ENCODE measurements at places on chromosomes 5 and 9.

DNA sequence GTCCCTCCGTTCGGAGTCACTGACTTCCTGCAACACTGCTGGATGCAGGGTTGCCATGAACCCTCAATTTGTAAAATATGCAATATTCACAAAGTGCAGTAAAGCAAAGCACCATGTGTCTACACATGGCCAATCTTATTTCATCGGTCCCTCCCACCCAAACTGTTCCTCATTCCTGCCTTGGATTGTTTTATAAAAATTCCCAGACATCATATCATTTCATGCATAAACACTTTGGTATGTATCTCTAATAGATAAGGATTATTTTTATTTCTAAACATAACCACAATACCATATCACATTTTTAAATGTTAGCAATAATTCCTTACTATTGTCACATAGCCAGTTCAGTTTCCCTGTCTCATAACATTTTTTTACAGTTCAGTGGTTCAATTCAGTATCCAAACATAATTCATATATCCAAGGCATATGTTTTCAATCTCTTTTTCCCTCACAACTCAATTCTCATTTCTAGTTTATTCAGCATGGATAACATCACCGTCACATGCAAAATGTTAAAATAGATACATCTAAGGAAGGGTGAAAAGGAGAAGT lies 82.0 kb upstream of the PCAT7 start:
- no peak for DNase-seq

- no peak for DNase-seq
These were observed 74.1 kb upstream of the GHR start for GRCh38 chr5:42349163-42349562.

DNA sequence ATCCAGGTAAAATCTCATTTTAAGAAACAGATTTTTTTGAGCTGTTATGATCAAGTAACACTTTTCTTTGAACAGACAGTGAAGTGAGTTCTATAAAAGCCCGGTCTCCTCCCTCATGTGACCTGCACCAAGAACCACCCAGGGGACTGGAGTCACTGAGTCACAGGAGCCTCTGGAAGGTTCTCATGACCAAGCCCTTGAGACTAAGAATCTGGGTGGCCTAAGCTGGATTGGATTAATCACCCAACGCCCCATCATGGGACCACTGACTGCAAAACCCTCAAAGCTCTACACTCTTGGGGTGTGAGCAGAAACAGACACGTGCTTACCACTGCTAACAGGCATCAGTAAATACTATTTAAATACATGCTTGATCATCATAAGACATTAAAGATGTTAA lies 48.4 kb downstream of the SECISBP2 start:
- DNase-seq = no peak

GRCh38 chr9:32741706-32742105 lies 41.6 kb upstream of the TMEM215 start:
- no peak for DNase-seq

- DNase-seq = no peak
These were observed 96.9 kb upstream of the FSTL4 start for GRCh38 chr5:133709209-133709725.

DNA sequence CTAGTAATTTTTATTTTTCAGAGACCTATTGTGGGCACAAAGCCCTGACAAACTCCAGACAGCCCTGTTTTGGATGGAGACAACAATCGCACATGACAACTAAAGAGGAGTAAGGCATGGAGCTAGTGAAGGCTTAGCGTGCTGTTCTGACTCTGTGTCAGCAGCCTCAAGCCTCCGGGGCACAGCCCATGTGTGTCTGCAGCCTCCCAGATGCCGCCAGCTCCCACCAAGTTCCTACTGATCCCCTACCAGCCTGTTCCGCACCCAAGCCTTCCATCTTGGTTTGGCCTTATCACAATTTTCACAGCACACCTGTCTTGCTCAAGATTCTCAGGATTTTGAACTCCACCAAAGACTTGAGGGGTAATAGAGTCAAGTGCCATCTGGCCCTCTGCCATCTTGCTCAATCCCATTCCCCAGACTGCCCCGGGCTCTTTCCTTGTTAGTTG lies 70.3 kb upstream of the SH3PXD2B start:
- DNase-seq = no peak

DNA sequence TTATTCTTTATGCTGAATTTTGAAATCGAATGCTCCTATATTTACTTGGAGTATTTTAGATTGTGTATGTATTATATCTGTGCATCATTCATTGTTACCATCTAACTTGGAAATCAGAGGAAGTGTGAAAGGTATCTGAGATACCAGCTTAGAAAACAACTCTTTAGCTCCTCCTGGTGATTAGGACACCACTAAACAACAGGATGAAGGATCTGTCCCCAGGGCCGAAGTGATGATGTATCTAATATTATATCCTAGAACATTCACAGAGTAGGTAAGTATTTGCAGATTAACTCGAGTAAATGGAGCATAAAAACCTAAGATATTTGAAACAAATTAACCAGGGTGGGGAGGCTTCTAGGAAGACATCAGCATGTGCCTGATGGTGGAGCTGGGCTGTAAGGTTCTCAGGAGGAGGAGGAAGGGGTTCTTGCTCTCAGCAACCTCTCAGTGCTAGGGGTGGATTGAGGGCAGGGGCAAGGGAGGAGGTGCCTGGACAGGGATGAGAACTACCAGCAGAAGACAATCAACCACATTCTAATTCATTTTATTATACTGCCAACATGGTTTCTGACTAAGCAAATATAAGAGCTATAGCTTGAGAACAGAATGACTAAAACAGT lies 2.6 kb upstream of the NFIL3 start:
- DNase-seq = no peak

DNA sequence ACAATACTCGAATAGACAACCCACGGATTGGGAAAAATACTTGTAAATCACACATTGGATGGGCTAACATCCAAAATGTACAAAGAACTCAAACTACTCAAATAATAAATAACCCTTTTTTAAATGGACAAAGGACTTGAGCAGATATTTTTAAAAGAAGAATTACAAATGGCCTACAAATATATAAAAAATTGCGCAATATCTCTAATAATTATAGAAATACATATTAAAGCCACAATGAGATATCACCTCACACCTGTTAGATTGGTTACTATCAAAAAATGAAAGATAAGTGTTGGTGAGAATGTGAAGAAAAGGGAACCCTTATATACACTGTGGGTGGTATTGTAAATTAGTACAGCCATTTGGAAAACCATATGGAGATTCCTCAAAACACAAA lies 40.8 kb upstream of the ADAMTS19 start:
- no peak for DNase-seq

- no peak for DNase-seq
These were observed 95.4 kb downstream of the CDH12 start for GRCh38 chr5:22757776-22758175.

GRCh38 chr9:88732128-88732527 lies 197.2 kb downstream of the NXNL2 start:
- no peak for DNase-seq

- DNase-seq = no peak
These were observed 7.2 kb downstream of the FAM219A start for GRCh38 chr9:34451135-34451534.

DNA sequence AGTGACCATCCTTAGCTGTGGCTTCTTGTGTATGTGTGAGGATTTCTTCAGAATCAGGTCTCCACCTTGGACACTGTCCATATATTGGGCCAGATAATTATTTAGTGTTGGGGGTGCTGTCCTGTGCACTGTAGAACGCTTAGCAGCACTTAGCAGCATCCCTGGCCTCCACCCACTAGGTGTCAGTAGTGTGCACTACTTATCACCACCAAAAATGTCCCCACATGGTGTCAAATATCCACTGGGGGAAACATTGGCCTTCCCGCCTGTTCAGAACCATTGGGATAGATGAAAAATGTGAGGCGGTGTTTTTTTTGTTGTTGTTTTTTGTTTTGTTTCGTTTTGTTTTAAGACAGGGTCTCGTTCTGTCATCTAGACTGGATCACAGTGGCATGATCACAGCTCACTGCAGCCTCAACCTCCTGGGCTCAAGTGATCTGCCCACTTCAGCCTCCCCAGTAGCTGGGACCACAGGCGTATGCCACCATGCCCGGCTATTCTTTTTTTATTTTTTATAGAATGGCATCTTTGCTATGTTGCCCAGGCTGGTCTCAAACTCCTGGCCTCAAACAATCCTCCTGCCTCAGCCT lies 67.7 kb downstream of the TENT4A start:
- no peak for DNase-seq

DNA sequence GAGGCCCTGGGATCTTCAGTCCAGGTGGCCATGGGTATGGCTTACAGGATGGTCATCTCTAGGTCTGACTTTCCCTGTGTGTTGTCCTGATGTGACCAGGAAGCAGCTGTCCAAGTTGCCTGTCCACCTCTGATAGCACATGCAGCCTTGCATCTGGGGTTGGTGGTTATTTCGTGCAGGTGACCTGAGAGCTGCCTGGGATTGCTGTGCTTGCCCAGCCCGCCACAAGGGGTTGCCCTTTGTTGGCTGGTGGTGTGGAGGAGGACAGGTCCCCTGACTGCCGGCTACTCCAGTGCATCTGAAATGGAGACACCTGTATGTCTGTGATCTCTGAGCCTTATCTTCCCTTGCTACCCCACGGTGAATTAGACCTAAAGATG lies 212.6 kb downstream of the ARHGAP26 start:
- DNase-seq = no peak

All from activated CD8-positive, alpha-beta memory T cell treated with anti-CD3 and anti-CD28 coated beads for 1 hour (primary cell).